Amygdala (tissue), 56 donors: ENCODE measurements at places on chromosomes 12 and 14.

DNA sequence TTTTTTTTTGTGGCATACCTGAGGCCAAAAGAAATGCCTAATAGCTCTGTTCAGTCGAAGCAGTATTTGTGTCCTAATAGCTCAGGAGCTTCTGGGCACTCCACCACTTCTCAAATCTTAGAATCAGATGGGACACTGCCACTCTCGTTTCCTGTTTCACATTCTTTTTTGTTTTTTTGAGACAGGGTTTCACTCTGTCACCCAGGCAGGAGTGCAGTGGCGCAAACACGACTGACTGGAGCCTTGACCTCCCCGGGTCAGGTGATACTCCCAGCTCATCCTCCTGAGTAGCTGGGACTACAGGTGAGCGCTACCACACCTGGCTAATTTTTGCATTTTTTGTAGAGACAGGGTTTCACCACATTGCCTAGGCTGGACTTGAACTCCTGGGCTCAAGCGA lies 52.7 kb downstream of the SPPL3 start:
- DNase-seq: no peak

GRCh38 chr14:80762641-80763228 lies 178.8 kb downstream of the CEP128 start:
- no peak for DNase-seq

DNA sequence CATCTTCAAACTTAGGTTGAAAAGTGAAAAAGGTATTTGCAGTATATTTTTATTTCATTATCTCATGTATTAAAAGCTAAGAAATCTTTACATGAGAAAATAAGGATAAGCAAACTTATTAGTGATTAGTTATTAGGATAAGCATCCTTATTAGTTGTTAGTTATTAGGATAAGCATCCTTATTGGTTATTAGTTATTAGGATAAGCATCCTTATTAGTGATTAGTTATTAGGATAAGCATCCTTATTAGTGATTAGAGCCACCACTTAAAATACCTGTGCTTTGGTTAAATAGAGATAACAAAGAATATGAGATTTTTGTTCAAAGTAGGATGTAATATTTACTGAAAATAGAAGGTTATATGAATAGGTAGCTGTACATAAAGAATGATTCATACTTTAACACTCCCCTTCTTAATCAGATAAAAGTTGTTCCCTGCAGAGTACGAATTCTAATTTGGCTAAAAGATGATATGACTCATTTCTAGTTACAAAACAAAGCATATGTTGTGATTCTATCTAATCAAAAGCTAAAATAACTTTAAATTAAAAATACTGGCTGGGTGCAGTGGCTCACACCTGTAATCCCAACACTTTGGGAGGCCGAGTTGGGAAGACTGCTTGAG lies 56.4 kb downstream of the KDM5A start:
- no peak for DNase-seq

DNA sequence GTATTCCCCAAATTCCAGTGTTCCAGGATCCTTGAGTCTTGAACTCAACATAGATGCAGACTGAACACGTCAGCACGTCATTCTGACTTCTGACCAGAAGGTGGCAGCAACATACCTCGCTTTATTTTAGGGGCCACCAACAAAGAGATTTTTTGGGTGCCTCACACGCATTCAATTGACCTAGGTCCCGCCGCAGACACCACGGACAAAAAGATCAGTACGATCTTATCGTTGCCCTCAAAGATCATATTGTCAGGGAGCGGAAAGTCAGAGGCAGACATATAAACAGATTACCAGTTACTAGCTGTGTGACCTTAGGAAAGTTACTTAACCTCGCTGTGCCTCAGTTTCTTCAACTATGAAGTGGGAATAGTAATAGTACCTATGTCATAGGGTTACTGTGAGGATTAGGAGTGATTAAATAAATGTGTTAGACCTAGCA lies 6.5 kb upstream of the PRPH start:
- peak; percentile 10 for DNase-seq

DNA sequence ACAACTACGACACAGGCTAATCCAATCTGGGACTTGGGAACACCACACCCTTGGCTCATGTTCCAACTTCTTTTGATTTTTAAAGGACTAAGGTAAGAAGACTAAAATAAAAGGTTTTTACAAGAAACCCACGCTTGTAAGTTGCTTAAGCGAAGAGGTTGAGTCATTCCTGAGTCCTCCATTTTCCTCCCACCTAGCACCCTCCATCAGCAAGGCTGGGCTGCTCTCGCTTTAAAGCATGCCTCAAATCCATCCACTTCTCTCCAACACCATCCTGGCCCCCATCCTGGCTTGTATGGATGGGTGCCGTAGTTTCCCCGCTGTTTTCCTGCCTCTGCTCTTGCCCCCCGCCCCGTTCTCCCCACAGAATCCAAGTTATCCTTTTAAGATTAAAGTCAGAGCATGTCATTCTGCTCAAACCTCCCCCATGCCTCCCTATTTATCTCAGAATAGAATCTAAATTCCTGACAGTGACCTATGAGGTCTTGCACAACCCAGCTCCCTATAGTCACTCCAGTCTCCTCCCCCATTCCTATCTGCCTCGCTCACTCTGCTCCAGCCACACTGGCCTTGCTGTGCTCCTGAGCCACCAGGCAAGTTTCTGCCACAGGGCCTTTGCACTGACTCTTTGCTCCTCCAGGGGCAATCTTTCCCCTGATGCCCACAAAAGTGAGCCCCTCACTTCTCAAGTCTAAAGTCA lies 34.5 kb downstream of the SCARB1 start:
- no peak for DNase-seq

DNA sequence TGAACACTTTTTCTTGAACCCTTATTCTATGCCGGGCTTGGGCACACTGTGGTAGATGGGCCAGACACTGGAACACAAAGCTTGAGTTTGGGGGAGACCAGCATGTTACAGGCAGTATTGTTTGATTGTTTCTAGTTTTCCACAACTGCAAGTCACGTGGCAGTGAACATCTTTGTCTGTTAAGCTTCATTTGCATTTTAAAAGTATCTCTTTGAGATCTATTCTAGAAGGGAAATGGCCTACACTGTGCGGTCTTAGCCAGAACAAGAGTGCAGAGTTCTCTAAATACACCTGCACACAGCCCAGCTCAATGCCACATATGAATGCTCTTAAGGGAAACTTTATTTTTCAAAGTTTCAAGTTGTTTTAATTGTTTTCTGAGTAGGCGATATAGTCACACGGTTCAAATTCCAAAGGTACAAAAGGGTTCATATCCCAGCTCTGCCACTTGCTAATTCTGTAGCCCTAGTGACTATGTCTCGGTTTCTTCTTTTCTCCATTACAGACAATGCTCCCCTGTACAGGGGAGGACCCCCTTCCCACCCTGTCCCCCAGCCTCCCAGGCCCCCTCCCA lies 24.9 kb downstream of the RIN3 start:
- DNase-seq: no peak

- no peak for DNase-seq
These were observed 166.6 kb upstream of the PDE3A start for GRCh38 chr12:20201733-20202132.

- no peak for DNase-seq
These were observed 11.9 kb upstream of the TSPAN9 start for GRCh38 chr12:3065300-3065699.

- DNase-seq: peak; percentile 74
These were observed 5.6 kb downstream of the TNFRSF1A start for GRCh38 chr12:6336079-6336888.

DNA sequence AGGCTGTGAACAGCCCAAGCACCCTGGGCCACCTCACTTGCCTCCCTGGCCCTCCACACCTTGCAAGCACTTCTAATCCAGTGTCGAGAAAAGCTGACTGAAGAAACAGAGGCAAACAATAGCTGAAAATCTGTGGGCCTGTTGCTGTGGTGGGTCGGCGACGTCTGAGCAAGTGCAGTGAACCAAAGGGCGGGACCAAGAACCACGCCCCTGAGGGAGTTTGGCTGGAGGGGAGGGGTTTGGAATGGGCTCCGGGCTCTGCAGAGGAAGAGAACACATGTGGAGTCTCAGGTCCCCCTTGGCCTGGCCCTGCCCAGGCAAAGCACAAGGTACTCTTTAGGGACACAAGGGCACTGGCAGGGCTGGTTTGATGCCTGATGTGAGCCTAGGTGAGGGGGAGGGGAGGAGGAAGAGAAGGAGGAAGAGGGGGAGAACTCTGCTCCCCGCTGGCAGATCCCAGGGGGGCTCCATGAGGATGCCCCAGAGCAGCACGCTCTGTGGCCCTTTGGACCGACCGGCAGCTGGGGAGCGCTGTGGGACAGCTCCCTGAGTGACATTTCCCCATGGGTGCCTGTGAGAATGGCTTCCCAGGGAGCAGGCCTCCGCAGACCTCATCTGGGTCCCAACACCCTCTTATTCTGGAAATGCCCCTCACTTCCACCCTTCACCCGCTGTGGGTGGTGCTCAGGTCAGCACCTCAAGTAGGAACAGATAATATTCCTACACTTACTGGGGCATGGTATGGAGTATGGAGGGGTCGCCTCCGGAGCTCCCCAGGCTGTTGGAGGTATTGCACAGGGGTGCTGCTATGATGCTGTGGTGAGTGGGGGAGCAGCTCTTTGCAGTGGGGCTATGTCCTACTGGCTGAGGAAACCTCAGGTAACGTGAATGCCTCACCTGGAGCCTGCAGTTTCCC lies 85.5 kb downstream of the CPSF2 start:
- DNase-seq: no peak

- DNase-seq: no peak
These were observed 131.0 kb downstream of the NCOR2 start for GRCh38 chr12:124436366-124436765.

DNA sequence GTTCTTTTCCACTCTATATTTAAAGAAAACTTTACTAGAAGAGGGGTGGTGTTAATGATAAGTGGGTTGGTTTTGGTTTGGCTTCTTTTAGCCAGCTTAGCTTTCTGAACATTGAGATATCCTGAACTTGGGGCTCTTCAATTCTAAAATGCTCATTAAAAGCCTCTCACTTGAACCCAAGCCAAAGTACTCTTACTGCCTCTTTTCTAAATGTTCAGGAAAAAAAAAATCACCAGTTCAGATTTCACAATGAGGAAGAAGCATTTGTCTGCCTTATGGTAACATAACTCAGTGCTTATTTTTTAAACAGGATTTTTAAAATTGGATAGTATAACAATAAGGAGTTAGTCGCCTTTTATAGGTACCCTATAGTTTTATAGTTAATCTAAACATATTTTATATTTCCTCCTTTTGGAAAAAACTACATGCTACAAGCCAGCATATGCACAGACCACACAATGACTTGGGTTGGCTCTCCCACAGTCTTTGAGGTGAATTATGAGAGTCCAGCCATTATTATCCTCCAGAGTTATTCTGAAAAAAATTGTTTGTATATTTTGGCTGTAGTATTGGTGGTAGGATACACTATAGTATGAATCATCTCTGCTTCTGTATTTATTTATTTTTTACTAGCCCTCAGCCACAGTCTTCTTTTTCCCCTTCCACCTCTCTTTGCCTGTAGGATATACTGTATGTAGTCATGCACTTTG lies 195.5 kb upstream of the TMPO start:
- DNase-seq: no peak

- DNase-seq: no peak
These were observed 260.9 kb downstream of the KSR2 start for GRCh38 chr12:117707861-117708260.

DNA sequence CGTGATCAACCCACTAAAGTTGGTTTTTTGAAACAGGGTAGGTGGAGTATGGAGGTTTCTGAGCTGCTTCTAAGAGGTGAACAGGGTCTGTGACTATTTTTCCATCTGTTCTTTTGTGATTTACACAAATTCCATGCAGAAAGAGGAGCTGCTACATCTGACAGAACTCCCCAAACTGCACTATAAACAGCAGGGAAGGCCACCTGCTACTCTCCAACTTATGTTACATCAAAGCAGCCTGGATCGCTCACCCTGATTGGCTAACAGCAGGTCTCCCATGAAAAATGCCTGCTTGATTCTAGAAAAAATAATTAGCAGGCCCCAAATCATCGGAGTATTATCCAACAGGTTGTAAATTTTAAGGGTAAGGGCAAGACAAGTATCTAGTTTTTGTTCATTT lies 282.9 kb upstream of the FLRT2 start:
- no peak for DNase-seq

DNA sequence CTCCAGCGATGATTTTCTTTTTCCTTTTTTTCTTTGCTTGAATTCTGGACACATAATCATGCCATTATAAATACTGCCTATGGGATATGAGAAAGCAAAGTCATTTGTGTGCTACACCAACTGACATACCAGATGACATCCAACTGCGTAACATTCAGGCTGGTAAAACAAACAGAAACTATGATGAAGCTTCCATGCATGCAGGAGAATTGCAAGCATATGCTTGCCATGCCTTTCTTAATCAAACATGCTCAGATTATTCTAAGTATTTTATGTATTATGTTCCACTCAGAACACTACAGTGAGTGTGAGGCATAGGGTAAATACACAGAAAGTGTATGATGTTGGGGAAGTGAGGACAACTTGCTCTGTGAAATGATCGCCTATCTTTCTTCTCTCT lies 97.4 kb downstream of the C12orf50 start:
- no peak for DNase-seq

DNA sequence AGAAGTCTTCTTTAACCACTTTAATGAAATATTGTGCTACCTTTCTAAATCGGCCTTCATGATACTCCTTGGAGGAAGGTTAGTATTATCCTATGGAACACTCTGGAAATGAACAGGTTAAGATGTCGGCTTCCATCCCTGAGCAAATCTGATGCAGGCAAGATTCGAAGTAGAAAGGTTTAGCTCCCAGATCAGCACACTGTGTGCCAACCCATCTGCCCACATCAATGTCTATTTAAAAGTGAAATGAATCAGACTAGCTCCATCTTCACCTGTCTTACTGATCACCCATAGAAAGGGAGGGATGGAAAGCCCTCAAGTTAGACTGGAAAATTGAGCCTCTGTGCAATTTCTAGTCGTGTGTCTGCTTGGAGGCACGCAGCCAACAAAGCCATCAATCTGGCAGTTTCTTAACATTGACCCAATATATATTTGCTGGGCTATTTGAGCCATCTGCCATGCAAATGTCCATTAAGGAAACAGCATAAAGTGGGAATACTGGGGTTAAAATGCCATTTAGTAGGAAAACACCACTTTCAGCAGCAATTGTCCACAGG lies 506.1 kb downstream of the RMST start:
- no peak for DNase-seq

DNA sequence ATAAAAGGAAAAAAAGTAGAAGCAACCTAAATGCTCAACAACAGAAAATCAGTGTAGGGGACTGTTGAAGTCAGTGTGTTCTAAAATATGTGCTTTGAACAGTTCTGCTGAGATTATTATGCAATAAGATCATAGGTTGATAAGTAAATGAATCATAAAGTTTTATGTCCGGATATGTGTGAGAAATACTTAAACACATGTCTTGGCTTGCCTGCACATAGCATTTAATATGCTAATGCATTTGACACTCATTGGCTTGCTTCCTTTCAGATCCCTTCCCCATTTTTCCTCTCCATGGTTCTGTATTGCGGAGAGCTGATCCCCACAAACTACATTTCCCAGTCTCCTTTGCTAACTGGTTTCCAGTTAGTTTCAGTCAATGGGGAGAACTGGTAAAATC lies 573.8 kb upstream of the TBX3 start:
- DNase-seq: no peak
